ENCODE measurements at places on chromosomes 1 and 21. TPM values are rescaled to one million over a fixed set of nuclear protein-coding genes. Genes with fewer than 3 reads are reported as not detected.

The FCGR3A gene
- total RNA-seq: not detected

The PADI3 gene
- 2.3 TPM for total RNA-seq

The MATN1 gene
- total RNA-seq: not detected

The HOOK1 gene
- 7.1 TPM for total RNA-seq

The C2CD4D gene
- not detected for total RNA-seq

The AGBL4 gene
- total RNA-seq: not detected

The B3GALT2 gene
- not detected for total RNA-seq

The FCGR3B gene
- not detected for total RNA-seq

The CACHD1 gene
- total RNA-seq: 2.2 TPM

The CRYAA gene
- not detected for total RNA-seq

The NMNAT2 gene
- total RNA-seq: not detected

The DIRAS3 gene
- 0.46 TPM for total RNA-seq

The FALEC gene
- not detected for total RNA-seq

The HFM1 gene
- total RNA-seq: 0.07 TPM

The PRMT6 gene
- total RNA-seq: 20.2 TPM

The ADAMTS5 gene
- not detected for total RNA-seq

The SPRR2F gene
- not detected for total RNA-seq

The LCE1A gene
- not detected for total RNA-seq

The TNNI3K gene
- total RNA-seq: not detected

The ARTN gene
- total RNA-seq: 43.2 TPM

The EPHA8 gene
- not detected for total RNA-seq

The ZSWIM5 gene
- 0.07 TPM for total RNA-seq

The TMEM269 gene
- 0.05 TPM for total RNA-seq

The KLF17 gene
- total RNA-seq: not detected

The F13B gene
- total RNA-seq: not detected

The TCHH gene
- total RNA-seq: not detected

The CEPT1 gene
- total RNA-seq: 35.0 TPM

The EPHB2 gene
- 31.2 TPM for total RNA-seq

The TNFRSF1B gene
- total RNA-seq: not detected

The SHISAL2A gene
- total RNA-seq: not detected

The FCMR gene
- 0.05 TPM for total RNA-seq

The NES gene
- total RNA-seq: 0.85 TPM

The GBP5 gene
- 0.71 TPM for total RNA-seq

The ZNF670 gene
- 3.1 TPM for total RNA-seq

The CELA3A gene
- not detected for total RNA-seq

The ENO1 gene
- 2,274 TPM for total RNA-seq

Data from airway epithelial cell (primary cell).